Ascending aorta (tissue), 2 donors: ENCODE measurements at places on chromosomes 13 and 19. TPM values are rescaled to one million over a fixed set of nuclear protein-coding genes. Genes with fewer than 3 reads are reported as not detected.

DNA sequence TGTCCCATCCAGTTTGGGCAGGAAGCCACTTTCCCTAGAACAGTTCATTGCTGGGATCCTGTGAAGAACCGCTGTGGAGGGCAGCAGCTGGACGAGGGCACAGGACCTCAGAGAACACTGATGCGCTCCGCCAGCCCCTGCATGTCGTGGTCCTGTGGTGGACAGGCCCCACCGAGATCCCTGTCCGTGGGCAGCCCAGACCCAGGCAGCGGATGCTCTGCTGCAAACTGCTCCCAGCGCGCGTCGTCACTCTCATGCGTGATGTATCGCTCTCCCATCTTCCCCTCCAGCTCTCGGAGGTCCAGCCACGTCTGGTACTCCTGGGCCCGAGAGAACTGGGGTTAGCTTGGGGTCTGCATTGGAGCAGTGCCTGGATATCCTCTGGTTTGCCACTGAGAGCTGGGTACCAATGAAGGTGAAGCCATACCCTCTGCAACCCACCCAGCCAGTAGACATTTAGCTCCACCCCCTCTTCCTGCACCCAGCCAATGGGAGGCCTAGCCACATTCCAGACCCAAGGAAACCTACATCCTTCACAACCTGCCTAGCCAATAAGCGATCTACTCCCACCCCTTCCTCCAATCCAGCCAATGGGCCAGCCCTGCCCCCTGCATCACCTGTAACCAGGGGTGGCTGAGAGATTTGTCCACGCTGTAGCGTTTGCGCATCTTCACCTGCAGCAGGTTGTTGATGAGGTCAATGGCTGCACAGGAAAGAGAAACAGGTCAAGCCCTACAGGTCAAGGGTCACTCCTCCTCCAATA, 13.6 kb upstream of the DACT3 start:
- peaks cover 40% of the 10 kb centered on the region for H3K36me3 ChIP-seq
- no peak overlapping the region for H3K27ac ChIP-seq
- no peaks in the 10 kb centered on the region for H3K4me1 ChIP-seq
- H3K4me3 ChIP-seq = no peak overlapping the region
- DNase-seq = no peak

GRCh38 chr13:95457294-95457693, 95.2 kb upstream of the CLDN10 start:
- no peaks in the 10 kb centered on the region for H3K36me3 ChIP-seq
- H3K4me3 ChIP-seq = no peak overlapping the region
- H3K27ac ChIP-seq = no peak overlapping the region
- H3K27me3 ChIP-seq = no peaks in the 10 kb centered on the region
- no peak for DNase-seq
- H3K4me1 ChIP-seq = no peaks in the 10 kb centered on the region

Gene OLFM4
- total RNA-seq = not detected

DNA sequence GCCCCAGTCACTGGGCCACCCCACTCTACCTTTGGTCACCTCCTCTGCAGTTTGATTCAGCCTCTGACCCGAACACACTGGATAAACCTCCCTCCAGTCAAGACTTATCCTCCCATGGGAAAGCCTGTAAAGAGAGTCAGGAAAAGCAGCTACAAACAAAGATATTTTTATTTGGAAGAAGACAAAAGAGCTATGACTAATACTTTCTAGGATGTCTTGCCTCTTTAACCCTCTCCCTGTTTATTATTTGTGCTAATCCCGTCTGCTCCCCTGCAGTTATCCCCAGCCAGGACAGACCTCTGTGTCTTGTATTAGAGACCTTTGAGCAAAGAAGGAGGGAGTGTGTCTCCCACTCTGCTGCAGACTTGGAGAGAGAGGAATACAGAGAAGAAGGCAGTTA, 178.3 kb downstream of the EFNB2 start:
- DNase-seq = no peak
- no peak overlapping the region for H3K4me3 ChIP-seq
- H3K27me3 ChIP-seq = no peaks in the 10 kb centered on the region
- no peaks in the 10 kb centered on the region for H3K4me1 ChIP-seq
- H3K27ac ChIP-seq = no peak overlapping the region

- no peak for DNase-seq
- no peaks in the 10 kb centered on the region for H3K27me3 ChIP-seq
- H3K36me3 ChIP-seq = no peaks in the 10 kb centered on the region
- H3K4me3 ChIP-seq = peak overlapping the region; percentile 78
- H3K27ac ChIP-seq = peak overlapping the region; percentile 80
- no peaks in the 10 kb centered on the region for H3K4me1 ChIP-seq
These were observed 2.6 kb downstream of the MBNL2 start for GRCh38 chr13:97224544-97225300.

DNA sequence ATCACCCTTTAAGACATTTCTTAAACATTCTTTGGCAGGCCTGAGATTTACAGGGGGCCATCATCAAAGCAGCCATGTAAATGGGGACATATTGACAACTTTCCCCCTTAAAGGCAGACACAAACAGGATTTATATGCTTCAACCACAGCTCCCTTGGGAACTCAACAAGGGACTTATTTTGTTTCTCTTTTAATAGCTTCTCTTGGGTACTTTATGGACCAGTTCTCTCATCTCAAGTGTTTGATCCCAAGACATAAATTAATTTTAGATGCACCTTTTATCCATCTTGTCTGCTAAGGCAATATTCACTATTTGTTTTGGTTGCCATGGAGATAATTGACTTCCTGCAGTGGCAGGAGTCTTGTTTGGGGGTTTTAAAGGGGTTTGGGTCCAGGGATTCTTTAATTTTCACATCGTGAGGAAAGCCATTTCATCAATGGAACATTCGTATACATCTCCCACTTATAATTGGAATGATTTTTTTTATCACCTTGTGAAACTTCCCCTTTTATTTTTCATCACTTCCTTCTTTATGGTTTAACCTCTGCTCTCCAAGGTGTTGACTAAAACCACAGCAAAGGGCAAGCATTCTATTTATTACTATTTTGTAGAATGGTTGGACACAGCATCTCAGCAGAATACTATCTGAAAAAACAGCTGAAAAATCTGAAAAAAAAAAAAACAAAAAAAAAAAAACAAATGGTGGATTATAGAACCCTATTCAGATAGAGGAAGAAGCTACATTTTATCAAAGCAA, 726.0 kb downstream of the DIAPH3 start:
- H3K27me3 ChIP-seq = no peaks in the 10 kb centered on the region
- no peaks in the 10 kb centered on the region for H3K4me1 ChIP-seq
- H3K36me3 ChIP-seq = no peaks in the 10 kb centered on the region
- DNase-seq = no peak
- H3K27ac ChIP-seq = no peak overlapping the region
- no peak overlapping the region for H3K4me3 ChIP-seq

DNA sequence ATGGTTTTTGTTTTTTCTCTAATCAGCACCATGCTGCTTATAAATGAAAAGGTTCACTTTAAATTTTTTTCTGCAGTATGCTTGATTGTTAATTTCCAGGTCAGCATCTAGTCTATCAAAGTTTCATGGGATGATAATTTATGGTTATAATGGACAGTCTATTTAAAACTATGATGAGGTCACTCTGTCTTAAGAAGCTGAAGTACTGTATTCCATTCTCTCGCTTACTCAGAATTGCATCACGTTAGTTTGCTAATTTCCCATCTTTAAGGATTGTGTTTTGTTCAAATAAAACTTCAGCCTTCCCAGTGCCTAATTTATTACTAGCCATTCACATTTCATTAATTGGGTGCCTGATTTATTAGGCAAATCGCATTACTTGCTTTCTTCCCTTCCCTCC, 94.3 kb downstream of the GPC6 start:
- no peaks in the 10 kb centered on the region for H3K27me3 ChIP-seq
- H3K4me3 ChIP-seq = no peak overlapping the region
- no peaks in the 10 kb centered on the region for H3K36me3 ChIP-seq
- no peak overlapping the region for H3K27ac ChIP-seq
- H3K4me1 ChIP-seq = peaks cover 3% of the 10 kb centered on the region

Gene IQCN
- total RNA-seq = 51.2 TPM

GRCh38 chr19:3095441-3096191, 1.5 kb downstream of the GNA11 start:
- peak overlapping the region; percentile 86 for H3K4me3 ChIP-seq
- H3K36me3 ChIP-seq = no peaks in the 10 kb centered on the region
- no peaks in the 10 kb centered on the region for H3K27me3 ChIP-seq
- peaks cover 51% of the 10 kb centered on the region for H3K4me1 ChIP-seq
- peak overlapping the region; percentile 25 for H3K27ac ChIP-seq
- DNase-seq = no peak

Gene RNF17
- total RNA-seq = not detected

DNA sequence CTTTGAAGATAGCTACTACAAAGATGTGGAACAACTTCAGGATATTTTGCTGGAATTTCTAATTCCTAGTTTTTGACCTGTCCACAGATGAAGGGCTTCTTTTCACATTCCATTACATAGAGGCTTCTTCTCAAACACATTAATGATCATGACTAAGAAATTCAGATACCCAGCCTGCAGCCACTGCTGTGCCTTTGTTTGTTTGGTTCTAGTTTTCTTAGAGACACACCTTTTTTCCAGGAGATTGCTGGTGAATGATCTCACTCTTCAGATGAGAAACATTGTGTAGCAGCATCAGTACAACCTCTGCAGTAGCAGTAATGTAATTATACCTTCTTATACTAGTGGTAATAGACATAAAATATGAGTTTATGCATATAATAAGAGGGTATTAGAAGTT, 5.0 kb downstream of the TDRD3 start:
- H3K36me3 ChIP-seq = no peaks in the 10 kb centered on the region
- H3K27ac ChIP-seq = no peak overlapping the region
- no peak overlapping the region for H3K4me3 ChIP-seq
- no peak for DNase-seq
- H3K4me1 ChIP-seq = no peaks in the 10 kb centered on the region

DNA sequence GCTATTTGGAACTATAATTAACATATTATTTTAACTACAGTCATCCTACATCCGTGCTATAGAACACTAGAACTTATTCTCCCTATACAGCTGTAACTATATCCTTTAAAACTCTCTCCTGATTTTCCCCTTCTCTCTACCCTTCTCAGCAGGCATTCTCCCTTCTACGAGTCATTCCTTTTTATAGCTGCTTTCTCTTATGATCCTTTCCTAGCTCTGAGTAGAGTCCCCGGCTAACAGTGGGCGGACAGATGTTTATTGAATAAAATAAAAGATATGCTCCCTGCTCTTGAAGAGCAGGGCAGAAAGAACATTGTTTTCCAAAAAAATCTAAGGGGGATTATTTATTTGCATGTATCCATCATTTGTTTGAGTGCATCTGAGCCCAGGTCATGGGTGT, 246.5 kb upstream of the TMTC4 start:
- H3K27me3 ChIP-seq = no peaks in the 10 kb centered on the region
- no peak overlapping the region for H3K27ac ChIP-seq
- no peak for DNase-seq

DNA sequence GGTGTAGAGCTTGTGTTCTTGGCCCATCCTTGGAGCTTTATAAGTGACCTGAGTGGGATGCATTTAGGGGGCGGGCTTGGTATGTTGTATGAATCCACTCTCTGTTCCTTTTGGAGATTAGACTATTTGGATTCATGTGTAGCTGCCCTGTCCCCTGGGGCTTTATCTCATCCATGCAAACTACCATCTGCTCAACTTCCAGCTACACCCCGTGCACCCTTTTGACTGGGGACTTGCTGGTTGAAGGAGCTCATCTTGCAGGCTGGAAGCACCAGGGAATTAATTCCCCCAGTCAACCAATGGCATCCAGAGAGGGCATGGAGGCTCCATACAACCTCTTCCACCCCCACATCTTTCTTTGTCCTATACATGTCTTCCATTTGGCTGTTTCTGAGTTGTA, 6.1 kb downstream of the CLEC4M start:
- no peaks in the 10 kb centered on the region for H3K4me1 ChIP-seq
- no peak for DNase-seq
- no peaks in the 10 kb centered on the region for H3K27me3 ChIP-seq
